ENCODE measurements at places on chromosomes 7 and 10. TPM values are rescaled to one million over a fixed set of nuclear protein-coding genes. Genes with fewer than 3 reads are reported as not detected.

The SPDYE16 gene
- total RNA-seq = 0.31 TPM

The LRRN3 gene
- 1.1 TPM for total RNA-seq

The TRPV5 gene
- 1.4 TPM for total RNA-seq

GRCh38 chr10:43203448-43204041 is 63.3 kb downstream of the RASGEF1A start:
- no peaks in the 10 kb centered on the region for H3K27me3 ChIP-seq
- no peak overlapping the region for H3K4me3 ChIP-seq
- H3K27ac ChIP-seq = no peak overlapping the region
- DNase-seq = peak; percentile 8

DNA sequence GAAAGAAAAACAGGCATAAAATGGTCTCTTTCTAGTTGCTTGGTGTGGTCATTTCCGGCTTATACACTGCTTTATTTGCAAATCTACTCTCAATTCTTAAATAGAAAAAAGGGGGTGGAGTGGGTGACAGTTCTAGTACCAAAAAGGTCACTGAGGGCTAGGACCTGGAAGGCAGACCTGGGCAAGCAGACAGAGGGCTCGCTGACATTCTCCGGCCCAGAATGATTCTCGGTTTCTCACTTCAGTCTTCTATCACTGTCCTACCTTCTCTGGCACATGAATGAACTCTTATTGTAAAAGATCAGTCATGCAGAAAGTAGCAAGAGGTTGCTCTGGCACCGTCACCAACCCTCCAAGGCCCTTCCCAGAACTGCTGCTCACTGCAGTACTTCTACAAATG is 54.0 kb downstream of the MALSU1 start:
- H3K36me3 ChIP-seq = no peaks in the 10 kb centered on the region
- DNase-seq = no peak
- no peaks in the 10 kb centered on the region for H3K4me1 ChIP-seq
- H3K4me3 ChIP-seq = no peak overlapping the region

DNA sequence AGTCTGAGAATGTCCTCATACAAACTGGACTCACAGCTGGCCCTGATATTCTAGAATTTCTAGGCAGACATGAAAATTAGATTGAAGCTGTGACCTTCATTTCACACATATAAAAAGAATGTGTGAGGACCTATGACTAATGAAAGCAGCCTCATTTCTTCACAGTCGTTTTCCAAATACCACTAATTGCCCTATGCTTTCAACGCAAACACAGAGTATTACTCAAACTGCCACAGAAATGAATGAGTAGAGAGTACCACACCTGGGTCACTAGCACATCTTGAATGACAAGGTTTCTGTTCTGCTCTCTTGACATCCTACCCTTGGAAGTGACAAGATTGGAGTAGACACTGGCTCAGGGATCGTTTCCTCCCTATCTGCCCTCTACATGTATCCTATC is 142.4 kb downstream of the C1GALT1 start:
- DNase-seq = no peak
- no peaks in the 10 kb centered on the region for H3K27me3 ChIP-seq
- no peaks in the 10 kb centered on the region for H3K4me1 ChIP-seq
- H3K36me3 ChIP-seq = no peaks in the 10 kb centered on the region
- no peak overlapping the region for H3K27ac ChIP-seq
